Activated CD8-positive, alpha-beta T cell treated with anti-CD3 and anti-CD28 coated beads for 36 hours (primary cell): ENCODE measurements at places on chromosomes 5 and 9. TPM values are rescaled to one million over a fixed set of nuclear protein-coding genes. Genes with fewer than 3 reads are reported as not detected.

- no peak for DNase-seq
These were observed 37.4 kb downstream of the KCNIP1 start for GRCh38 chr5:170541146-170541769.

DNA sequence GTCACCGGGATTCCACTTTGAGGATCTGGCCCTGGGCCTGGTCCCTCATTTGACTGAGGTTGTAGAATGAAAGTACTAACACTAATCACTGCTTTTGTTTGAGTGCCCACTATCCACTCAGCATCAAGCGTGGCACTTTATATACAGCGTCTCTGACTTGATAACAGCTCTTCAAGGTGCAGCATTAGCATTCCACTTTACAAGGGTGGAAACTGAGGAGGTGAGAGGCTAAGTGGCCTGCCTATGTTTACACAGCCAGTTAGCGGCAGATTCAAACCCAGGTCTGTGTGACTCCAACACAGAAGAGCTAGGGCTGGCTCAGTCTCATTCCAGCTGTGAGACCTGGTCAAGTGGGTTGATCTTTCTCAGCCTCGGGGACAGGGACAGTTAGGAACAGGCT lies 5.9 kb downstream of the KCNMB1 start:
- DNase-seq: no peak

DNA sequence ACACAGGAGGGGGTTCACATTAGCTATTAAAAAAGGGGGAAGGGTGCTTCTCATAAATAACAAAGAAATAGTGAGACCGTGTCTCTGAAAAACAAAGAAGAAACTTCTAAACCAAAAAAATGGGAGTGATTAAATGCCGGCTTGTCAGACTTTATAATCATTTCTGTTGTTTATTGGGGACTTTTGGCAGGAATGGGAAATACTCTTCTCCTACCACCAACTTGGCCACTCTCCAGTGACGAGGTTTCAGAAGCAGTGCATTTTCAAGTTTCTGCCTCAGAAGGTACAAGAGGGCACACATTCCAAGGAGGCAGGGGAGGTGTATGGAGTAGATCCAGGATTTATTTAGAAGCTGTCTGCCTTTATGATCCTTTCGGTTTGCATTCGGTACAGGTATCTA lies 46.2 kb downstream of the LIX1 start:
- DNase-seq: no peak

GRCh38 chr5:172897481-172898217 lies 61.6 kb upstream of the RPL26L1 start:
- no peak for DNase-seq

DNA sequence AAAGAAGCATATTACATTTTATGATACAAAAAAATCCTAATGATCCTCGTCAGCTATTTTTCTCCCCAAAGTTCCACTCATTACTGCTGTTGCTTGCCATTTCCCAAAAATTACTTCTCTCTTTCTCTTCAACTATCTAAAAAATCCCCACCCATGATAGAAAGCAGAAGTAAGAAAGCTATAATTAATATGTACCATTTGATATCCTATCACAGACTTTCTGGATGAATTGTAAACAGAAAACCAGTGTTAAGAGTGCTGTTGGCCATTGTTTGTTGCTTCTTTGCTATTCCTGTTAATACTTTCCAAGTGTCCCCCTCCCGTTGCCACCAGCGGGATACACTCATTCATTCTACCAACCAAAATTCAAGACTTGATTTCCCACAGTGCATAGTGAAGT lies 136.3 kb upstream of the SMARCA2 start:
- DNase-seq: no peak

DNA sequence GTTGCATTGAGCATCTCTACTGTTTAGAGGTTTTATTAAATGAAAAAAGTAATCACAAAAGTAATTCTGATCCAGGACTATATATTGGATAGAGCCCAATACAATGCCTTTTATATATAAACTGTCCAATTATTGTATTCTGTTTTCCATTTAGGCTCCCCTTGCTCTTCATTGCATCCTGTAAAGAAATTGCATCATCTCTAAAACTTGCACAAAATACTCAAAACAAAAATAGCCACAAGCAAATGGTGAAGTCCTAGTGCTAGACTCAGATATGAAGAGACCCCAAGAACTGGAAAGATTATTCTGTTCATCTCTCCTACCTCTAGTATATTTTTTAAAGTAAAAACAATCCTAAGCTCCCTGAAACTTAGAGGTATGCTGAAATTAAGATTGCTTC lies 195.8 kb downstream of the NNT start:
- DNase-seq: no peak

DNA sequence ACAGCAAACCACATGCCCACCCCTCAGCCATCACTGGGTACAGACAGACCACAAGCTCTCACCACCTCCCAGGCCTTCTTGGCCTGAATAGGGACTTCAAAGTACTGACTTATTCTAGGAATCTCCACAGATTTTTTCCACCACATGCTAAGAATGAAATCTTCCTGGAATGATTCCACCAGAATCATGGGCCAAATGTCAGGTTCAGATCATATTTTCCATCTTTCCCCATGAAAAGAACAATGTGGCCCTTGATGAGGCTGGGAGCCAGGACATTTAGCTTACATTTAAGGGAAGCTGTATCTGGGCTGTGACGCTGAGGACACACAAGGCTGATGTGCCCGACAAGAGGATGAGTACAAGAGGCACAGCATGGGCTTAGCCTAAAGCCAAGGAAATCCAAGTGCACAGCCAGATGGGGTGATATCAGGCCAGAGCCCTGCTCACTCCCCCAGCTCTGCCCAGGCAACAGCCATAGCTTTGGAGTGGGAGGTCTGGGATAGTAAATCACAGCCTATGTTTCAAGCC lies 28.1 kb downstream of the ACSL6 start:
- DNase-seq: no peak

DNA sequence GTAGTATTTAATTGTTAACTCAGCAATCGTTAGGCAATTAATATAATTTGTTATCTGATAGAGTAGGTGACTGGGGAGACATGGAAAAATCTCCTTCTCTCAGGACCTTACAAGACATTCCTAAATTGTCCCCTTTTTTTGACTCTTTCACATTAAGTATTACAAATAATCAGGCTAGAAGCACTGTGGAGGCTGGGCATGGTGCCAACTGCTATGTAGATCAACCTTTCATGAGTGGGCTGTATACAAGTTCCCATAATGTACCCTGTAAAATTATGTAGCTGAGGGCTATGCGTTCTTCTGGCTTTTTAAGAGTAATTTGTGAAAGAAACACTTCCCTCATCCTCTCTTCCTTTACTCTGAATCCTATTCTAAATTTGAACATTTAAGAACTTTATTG lies 140.2 kb downstream of the NFIB start:
- DNase-seq: no peak

DNA sequence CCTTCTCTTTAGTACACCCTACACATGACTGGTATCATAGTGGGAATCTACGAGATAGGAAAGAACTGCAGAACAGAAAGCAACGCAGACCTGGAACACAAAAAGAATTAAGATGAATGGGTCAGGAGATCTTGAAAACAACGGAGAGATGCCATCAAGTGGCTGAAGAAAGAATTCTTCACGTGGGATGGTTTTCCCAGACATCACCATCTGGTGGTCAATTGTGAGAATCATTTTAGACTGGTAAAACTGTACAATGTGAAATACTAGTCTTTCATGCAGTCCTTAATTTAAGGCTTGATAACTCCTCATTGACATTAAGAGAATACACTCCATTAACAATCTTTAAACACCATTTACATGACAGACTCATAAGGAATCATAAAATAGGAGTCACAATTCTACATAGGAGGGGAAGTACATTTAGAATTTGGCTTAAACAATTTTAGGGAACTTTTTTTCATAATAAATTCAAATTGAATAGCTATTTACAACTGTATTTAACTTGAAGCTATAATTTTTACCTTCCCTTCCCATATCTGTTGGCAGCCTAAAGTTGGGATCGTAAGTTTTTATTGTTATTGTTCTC lies 128.4 kb upstream of the TRPM3 start:
- DNase-seq: no peak

DNA sequence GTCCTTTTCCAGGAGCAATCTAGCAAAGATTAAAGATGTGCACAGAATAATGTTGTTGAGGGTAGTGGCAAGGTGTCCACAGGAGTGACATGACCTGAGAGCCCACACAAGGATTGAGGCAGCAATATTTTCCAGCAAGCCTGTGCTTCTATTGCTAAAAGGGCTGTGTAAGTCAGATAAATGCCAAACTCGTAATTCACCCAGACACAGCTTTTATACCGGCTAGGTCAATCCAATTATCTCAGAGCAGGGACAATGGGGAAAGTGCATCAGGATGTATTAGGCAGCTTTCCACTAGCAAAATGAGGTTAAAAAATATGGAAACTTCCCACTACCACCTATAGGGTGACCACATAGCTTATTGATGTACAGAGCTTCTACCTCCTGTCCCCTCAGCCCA lies 34.8 kb upstream of the RAB3C start:
- no peak for DNase-seq

DNA sequence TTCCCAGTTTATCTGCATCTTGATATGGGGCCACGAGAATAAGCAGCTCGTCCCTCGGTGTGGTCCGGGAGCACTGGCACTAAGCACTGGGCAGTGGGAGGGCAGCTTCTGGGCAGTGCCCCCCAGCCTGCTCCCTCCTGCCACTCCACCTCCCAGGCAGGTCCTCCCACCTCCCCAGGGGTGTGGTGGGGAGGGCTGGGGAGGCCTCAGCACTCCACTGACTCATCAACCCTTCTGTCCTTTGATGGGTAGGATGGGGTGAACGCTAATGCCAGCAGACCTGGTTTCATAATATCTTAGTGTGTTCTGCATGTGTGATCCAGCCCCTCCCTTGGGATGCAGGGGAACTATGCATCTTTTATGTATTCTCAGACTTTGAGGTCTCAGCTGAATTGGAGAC lies 62.2 kb upstream of the GNE start:
- DNase-seq: no peak

- DNase-seq: no peak
These were observed 1168.7 kb upstream of the NUDT12 start for GRCh38 chr5:104731331-104731730.

GRXCR2 gene
- total RNA-seq: not detected

SUSD1 gene
- total RNA-seq: 3.0 TPM

GAS1 gene
- total RNA-seq: not detected
